Activated naive CD4-positive, alpha-beta T cell treated with anti-CD3 and anti-CD28 coated beads for 36 hours (primary cell): ENCODE measurements at places on chromosomes 4 and X. TPM values are rescaled to one million over a fixed set of nuclear protein-coding genes. Genes with fewer than 3 reads are reported as not detected.

PLAC8 gene
- total RNA-seq, result 62.0 TPM

LUZP4 gene
- not detected for total RNA-seq

LEF1 gene
- 367 TPM for total RNA-seq

SYN1 gene
- 0.12 TPM for total RNA-seq

FAM149A gene
- total RNA-seq, result 0.36 TPM

ARSJ gene
- total RNA-seq, result 0.05 TPM

NALF2 gene
- total RNA-seq, result 0.22 TPM

MAGEA9B gene
- not detected for total RNA-seq

DNA sequence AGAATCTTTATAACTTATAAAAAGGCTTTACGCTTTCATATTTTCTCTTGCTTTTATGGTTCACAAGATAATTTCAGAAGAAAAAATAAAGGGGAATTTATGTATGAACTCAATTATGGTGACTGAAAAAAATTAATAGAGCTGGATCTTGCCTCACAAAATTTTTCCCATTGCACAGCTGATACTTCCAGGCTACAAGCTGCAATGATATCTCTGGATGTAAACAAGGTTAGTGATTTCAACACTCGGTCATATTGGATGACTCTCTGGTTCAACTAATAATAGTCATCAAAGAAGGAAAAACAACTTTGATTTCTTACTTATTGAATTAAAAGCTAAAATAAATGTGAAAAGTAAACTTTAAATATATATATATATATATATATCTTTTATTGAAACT, 868.0 kb downstream of the FAT4 start:
- H3K4me3 ChIP-seq, result no peak overlapping the region
- no peaks in the 10 kb centered on the region for H3K36me3 ChIP-seq
- DNase-seq, result no peak
- no peaks in the 10 kb centered on the region for H3K4me1 ChIP-seq

- peaks cover 16% of the 10 kb centered on the region for H3K4me1 ChIP-seq
- no peaks in the 10 kb centered on the region for H3K27me3 ChIP-seq
- no peaks in the 10 kb centered on the region for H3K36me3 ChIP-seq
- H3K27ac ChIP-seq, result no peak overlapping the region
- no peak overlapping the region for H3K4me3 ChIP-seq
- DNase-seq, result no peak
Measured at GRCh38 chr4:95086551-95086950, 328.8 kb downstream of the BMPR1B start.

- peaks cover 8% of the 10 kb centered on the region for H3K4me1 ChIP-seq
- no peak overlapping the region for H3K4me3 ChIP-seq
- no peak overlapping the region for H3K27ac ChIP-seq
- H3K36me3 ChIP-seq, result no peaks in the 10 kb centered on the region
Measured at GRCh38 chrX:155993421-155993820, 4.1 kb upstream of the IL9R start.

DNA sequence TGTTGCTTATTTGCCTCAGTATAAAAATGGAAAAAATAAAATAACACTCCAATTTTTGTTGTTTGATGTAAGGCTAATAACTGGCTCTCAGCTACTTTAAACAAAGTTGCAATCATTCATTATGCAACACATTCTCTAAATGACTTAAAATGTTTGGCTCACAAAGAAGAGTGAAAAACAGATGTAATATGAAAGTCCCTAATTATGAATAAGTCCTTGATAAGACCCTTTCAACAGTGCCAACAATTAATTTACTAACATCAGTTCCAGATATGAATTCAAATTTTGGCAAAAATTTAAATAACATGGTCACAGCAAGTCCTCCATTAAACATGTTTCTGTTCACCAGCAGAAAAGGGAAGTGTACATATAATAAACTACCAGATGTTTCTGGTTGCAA, 69.8 kb downstream of the PAPSS1 start:
- H3K27ac ChIP-seq, result no peak overlapping the region
- peaks cover 39% of the 10 kb centered on the region for H3K36me3 ChIP-seq
- no peaks in the 10 kb centered on the region for H3K27me3 ChIP-seq
- no peak for DNase-seq

GRCh38 chrX:30301963-30302362, 7.2 kb downstream of the NR0B1 start:
- H3K4me1 ChIP-seq, result no peaks in the 10 kb centered on the region
- no peak overlapping the region for H3K4me3 ChIP-seq
- H3K27ac ChIP-seq, result no peak overlapping the region
- H3K27me3 ChIP-seq, result no peaks in the 10 kb centered on the region

DNA sequence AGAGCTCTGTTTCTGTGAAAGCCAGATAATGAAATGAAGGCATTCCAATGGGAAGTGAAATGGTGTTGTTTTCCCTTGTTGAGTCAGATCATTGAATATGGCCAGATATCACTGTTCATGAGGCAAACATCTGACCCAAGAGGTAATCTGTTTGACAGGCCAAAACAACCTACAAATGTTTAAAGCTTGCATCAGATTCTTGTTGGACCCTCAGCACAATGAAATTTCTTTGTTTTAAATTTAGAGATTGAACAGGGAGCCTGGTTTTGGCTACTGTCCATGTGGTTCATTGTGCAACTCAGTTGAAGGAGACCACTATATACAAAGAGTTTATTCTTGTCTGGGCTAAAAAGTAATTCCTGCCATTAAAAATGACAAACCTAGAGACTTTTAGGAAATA, 159.1 kb downstream of the AFF2 start:
- no peak overlapping the region for H3K27ac ChIP-seq
- H3K4me3 ChIP-seq, result no peak overlapping the region
- no peaks in the 10 kb centered on the region for H3K27me3 ChIP-seq

- H3K4me1 ChIP-seq, result no peaks in the 10 kb centered on the region
- no peaks in the 10 kb centered on the region for H3K36me3 ChIP-seq
- no peak for DNase-seq
- no peak overlapping the region for H3K4me3 ChIP-seq
- H3K27ac ChIP-seq, result no peak overlapping the region
- H3K27me3 ChIP-seq, result peaks cover 7% of the 10 kb centered on the region
Measured at GRCh38 chr4:127648061-127648460, 15.3 kb downstream of the INTU start.

- no peaks in the 10 kb centered on the region for H3K36me3 ChIP-seq
- no peak for DNase-seq
- H3K27me3 ChIP-seq, result no peaks in the 10 kb centered on the region
- peaks cover 2% of the 10 kb centered on the region for H3K4me1 ChIP-seq
Measured at GRCh38 chrX:69032601-69033000, 132.7 kb downstream of the PJA1 start.

GRCh38 chr4:152321923-152322322, 214.0 kb downstream of the FBXW7 start:
- H3K4me1 ChIP-seq, result no peaks in the 10 kb centered on the region
- peaks cover 25% of the 10 kb centered on the region for H3K36me3 ChIP-seq
- no peaks in the 10 kb centered on the region for H3K27me3 ChIP-seq
- H3K4me3 ChIP-seq, result no peak overlapping the region

DNA sequence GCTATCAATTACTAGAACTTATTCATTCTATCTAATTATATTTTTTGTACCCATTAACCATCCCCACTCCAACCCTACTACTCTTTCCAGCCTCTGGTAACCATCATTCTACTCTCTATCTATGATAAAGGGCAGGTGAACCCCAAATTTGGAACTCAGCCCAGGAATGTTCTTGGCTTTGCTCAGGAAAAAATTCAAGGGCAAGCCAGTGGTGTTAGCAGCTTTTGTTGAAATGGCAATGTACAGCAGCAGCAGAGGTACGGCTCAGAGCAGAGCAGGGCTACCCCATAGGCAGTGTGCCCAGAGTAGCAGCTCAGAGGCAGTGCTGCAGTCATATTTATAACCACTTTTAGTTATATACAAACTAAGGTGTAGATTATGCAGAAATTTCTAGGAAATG, 138.2 kb downstream of the RNF150 start:
- H3K27me3 ChIP-seq, result no peaks in the 10 kb centered on the region
- H3K27ac ChIP-seq, result no peak overlapping the region
- H3K4me3 ChIP-seq, result no peak overlapping the region
- no peaks in the 10 kb centered on the region for H3K36me3 ChIP-seq

DNA sequence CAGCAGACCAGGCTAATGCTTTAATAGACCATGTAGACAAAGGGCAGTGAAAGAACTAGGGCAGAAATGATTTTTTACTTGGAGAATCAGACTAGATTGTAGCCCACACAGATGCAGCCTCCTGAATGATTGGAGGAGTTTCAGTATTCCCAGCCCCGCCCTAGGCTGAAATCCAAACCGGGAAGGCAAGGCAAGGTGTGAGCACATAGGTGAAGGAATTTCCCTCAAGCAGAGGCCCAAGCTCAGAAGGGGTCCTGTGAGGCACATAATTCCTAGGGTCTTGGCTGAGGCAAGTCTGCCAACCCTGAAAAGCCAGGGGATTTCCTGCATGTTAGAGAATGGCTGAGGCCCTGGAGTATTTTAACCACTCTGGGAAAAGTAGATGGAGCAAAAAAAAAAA, 56.4 kb upstream of the PAK3 start:
- H3K4me1 ChIP-seq, result peaks cover 3% of the 10 kb centered on the region
- no peak overlapping the region for H3K27ac ChIP-seq
- no peaks in the 10 kb centered on the region for H3K36me3 ChIP-seq
- H3K4me3 ChIP-seq, result no peak overlapping the region
- no peak for DNase-seq
- H3K27me3 ChIP-seq, result no peaks in the 10 kb centered on the region

DNA sequence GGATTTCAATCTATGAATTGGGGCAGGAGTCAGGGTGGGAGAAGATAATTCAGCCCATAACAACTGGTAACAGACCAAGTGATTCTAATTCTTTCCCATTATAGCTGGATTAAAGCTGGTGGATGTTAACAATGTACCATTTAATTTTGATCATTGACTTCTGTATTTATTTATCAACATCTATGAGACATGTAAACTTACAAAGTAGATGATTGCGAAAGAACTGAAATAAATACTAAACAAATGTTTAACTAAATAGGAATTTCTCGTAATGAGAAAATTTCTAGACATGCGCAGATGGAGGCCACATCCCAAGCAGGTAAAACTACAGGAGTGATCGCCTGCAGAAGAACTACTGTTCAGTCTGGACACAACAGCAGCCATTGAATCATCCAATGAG, 107.1 kb downstream of the NR3C2 start:
- H3K27me3 ChIP-seq, result no peaks in the 10 kb centered on the region
- H3K4me3 ChIP-seq, result no peak overlapping the region
- DNase-seq, result no peak
- H3K27ac ChIP-seq, result no peak overlapping the region
- H3K4me1 ChIP-seq, result peaks cover 5% of the 10 kb centered on the region

GRCh38 chrX:10537308-10537707, 83.1 kb downstream of the MID1 start:
- H3K4me3 ChIP-seq, result no peak overlapping the region
- no peaks in the 10 kb centered on the region for H3K4me1 ChIP-seq
- H3K36me3 ChIP-seq, result no peaks in the 10 kb centered on the region
- DNase-seq, result no peak
- no peaks in the 10 kb centered on the region for H3K27me3 ChIP-seq
